HCEC 1CT (cell line): ENCODE measurements at places on chromosomes 3 and 15.

- DNase-seq: peak; percentile 29
These were observed 326.6 kb downstream of the MAGI1 start for GRCh38 chr3:65712140-65712539.

DNA sequence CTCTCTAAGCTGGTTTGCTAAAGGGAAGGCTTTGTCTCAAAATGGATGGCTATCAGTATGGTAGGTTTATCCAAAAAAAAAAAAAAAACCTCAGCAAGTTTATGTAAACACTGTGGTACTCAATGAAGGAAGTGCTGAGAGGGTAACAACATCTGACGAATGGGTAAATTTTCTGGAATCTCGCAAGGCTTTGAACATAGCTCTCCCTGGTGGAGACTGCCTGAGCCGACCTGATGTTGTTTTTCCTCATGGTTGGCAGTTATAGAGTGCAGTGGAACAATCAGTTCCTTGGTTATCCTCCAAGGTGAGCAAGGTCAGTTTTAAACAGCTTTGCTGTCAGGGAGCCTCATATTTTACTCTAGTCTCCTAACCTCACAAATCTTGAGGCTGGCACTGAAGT lies 94.6 kb downstream of the ZPLD1 start:
- DNase-seq: peak; percentile 34

DNA sequence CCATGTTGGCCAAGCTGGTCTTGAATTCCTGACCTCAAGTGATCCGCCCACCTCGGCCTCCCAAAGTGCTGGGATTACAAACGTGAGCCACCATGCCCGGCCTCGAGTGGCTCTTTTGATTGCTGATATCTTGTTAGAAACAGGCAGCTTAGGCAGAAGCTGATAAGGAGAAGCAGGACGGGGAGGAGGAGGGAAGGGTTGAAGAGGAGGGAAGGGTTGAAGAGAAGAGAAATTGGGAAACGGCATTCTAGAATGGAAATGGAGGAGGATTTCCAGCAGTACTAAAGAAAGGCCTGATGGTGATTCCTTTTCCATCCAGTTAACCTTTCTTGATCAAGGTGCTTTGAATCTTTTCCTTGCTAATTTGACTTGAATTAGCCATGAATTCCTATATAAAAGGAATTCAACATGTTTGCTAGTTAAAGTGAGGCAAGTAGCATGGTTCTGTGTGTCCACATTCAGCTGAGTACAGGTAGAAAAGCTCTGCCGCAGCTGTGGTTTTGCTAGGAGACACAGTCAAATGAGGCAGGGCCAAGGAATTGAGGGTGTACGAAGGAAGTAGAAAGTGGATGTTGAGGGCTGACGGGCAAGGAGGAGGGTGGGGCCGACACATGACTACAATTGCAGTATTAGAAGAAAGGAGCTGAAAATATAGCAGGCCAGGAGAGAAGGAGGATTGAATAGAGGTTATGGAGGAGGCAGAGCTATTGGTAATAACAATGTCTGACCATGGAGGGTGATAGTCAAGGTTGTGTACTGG lies 27.2 kb upstream of the ATP1B3 start:
- no peak for DNase-seq

DNA sequence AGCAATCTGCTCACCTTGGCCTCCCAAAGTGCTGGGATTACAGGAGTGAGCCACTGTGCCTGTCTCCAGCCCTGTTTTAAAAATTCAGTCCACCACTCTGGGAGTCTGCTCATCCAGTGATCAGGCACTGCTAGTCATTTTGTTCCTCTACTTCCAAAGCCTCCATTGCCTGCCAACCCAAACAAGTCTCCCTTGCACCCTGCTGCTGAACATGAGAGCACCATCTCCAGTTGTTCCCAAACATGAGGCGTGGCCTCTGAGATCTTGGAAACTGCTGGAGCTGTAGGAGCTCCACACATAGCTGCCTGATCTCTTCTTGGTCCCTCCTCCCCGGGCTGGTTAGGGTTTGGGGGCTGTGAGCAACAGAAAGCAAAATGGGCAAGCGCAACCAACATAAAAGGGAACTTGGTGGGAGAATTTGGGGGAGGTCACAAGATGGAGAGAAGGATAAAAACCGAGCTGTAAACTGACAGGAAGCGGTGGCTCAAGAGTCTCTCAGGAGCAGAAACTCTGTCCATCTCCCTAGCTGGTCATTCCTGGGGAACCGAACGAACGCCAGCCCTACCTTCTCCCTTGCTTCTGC lies 49.6 kb upstream of the TLE3 start:
- no peak for DNase-seq

DNA sequence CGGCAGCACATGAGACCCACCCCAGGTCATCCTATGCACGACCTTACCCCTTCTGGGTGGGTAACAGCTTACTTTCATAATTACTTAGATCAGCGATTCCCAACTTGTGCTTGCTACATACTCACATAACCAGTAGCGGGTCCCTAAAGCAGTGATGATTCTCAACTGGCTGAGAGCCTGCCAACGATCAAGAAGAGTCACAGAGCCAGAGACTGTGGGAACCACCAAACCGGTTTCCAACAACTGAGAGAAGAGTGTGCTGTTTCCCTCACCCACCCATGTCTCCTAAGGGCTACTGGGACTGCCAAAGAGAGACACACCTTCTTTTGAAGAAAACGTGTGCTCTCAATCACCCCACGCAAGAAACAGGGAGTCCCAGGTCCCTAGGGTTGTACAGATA lies 12.0 kb upstream of the XXYLT1 start:
- DNase-seq: no peak
